BJ (cell line): ENCODE measurements at places on chromosomes 16 and 17. TPM values are rescaled to one million over a fixed set of nuclear protein-coding genes. Genes with fewer than 3 reads are reported as not detected.

LITAFD gene
- not detected in 2 replicates for polyA plus RNA-seq

OMG gene
- 0.13 and 0.21 TPM in 2 replicates for polyA plus RNA-seq

HOXB1 gene
- not detected in 2 replicates for polyA plus RNA-seq

DNA sequence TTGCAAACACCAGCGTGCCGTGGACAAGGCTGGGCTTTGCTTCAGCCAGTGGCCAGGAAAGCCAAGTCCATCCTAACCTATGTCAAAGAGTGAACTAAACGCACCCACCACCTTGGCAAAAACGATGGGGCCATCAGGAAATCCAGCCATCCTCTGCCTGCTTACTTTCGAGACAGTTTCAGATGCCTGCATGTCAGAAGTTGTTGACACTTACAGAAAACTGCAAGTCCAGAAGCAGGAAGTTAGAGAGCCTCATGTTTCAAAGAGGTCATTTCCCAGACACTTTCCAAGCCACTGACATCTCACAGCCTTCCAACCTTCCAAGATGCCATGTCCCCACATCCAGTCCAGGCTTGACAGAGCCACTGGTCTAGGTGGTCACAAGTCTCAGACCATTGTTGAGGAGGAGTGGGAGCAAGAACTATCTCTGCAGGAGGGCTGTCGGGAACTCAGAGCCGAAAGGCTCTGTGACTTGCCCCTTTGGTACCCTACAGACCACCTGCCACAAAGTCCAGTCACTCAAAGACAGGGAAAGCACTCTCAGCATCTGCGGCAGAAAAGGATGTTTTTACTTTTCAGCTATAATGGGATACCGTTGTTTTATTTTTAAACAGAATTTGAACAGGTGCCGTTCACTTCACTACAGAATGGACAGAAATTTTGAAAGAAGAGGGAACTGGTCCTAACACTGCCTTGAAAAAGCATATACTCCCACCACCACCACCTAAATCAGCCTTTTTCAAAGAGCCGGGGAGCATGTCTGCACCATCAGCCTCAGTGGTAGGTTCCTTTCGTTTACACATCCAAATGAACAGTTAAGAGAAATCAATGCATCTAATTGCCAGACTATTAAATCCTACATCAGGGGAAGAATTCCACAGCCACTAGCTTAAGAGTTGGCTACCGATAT, 5.1 kb downstream of the ZNF423 start:
- no peak for DNase-seq
